Right atrium auricular region (tissue), 2 donors: ENCODE measurements at places on chromosomes 3 and 15. TPM values are rescaled to one million over a fixed set of nuclear protein-coding genes. Genes with fewer than 3 reads are reported as not detected.

DNA sequence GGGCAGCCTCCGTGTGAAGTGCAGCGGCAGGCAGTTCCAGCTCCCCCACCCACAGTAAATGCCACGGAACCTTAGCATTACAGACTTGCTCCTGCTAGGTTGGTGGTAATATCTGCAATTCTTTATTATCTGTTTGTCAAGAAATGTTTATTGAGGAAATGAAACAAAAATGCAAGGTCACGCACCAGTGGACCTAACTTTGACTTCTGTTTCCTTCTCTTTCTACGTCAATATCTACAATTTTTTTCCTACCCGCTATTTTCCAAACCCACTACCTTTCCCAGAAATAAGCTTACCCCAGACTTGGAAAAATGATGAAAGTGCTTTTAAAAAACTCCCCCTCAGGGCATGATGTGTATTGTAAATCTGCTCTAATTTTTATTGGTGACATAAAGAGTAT, 18.9 kb downstream of the ILDR1 start:
- no peak for DNase-seq

- peak; percentile 55 for DNase-seq
These were observed 36.0 kb downstream of the TSPAN3 start for GRCh38 chr15:77034695-77035489.

GRCh38 chr15:29674661-29675533, 147.4 kb downstream of the TJP1 start:
- no peak for DNase-seq

- no peak for DNase-seq
These were observed 27.7 kb downstream of the SRPRB start for GRCh38 chr3:133833267-133833666.

GRCh38 chr15:39124553-39125171, 456.2 kb upstream of the THBS1 start:
- no peak for DNase-seq

Gene ERICH6
- total RNA-seq = not detected

DNA sequence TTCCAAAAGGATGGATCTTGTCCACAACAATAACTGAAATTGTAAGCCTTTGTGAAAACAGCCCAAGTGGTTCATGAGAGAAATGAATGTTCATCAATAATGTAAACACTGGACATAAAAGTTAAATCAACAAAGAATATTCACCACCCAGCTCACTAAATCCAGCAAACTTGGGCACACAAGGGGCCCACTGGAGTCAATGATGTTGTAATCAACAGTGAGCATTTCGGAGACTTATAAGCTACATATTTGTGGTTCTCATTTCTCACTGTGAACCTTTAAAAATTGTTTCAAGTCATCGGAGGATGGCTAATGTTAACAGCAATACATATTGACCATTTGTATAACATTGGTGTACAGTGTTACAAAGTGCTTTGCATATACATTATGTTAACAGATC, 63.1 kb downstream of the VGLL4 start:
- DNase-seq = no peak

GRCh38 chr3:151684094-151684493, 49.6 kb upstream of the AADACL2 start:
- DNase-seq = no peak

Gene COL6A6
- total RNA-seq = 4.0 TPM
